Ovary (tissue), 10 donors: ENCODE measurements at places on chromosomes 6 and 20. TPM values are rescaled to one million over a fixed set of nuclear protein-coding genes. Genes with fewer than 3 reads are reported as not detected.

GRCh38 chr6:84166395-84166794, 61.0 kb downstream of the CEP162 start:
- H3K27ac ChIP-seq: no peak overlapping the region
- H3K4me1 ChIP-seq: no peaks in the 10 kb centered on the region
- H3K36me3 ChIP-seq: no peaks in the 10 kb centered on the region

- no peak overlapping the region for H3K27ac ChIP-seq
- peaks cover 8% of the 10 kb centered on the region for H3K4me1 ChIP-seq
- DNase-seq: no peak
- H3K27me3 ChIP-seq: no peaks in the 10 kb centered on the region
- no peaks in the 10 kb centered on the region for H3K36me3 ChIP-seq
These were observed 116.8 kb upstream of the DST start for GRCh38 chr6:56759521-56759920.

ZSCAN16 gene
- 3.0 TPM for total RNA-seq

ACOT8 gene
- total RNA-seq: 26.7 TPM
